Stimulated activated CD4-positive, alpha-beta T cell treated with anti-CD3 and anti-CD28 coated beads, Interleukin-15, amount 100 ng/mL, for 1 hour (primary cell): ENCODE measurements at places on chromosomes 4 and X.

- no peak for DNase-seq
Observed at GRCh38 chr4:187711586-187711985, 284.0 kb upstream of the ZFP42 start.

DNA sequence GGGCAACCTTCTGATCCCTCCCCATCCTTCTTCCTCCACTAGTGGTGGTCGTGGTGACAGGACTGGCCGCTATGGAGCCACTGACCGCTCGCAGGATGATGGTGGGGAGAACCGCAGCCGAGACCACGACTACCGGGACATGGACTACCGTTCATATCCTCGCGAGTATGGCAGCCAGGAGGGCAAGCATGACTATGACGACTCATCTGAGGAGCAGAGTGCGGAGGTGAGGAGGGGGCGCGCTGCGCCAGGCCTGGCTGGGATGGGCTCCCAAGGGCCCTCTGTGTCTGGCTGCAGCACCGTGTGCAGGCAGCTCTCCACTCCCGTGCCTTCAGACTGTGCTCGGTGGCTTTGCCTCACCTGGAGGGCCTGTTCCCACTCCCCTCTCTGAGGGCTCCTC lies 24.3 kb downstream of the RBM10 start:
- no peak for DNase-seq

GRCh38 chr4:41933997-41934503 lies 1.2 kb upstream of the TMEM33 start:
- DNase-seq = no peak

GRCh38 chr4:122689972-122690371 lies 42.5 kb upstream of the BBS12 start:
- DNase-seq = no peak

- DNase-seq = no peak
Observed at GRCh38 chr4:122755675-122756074, 23.2 kb downstream of the BBS12 start.
